ENCODE measurements at places on chromosomes 13 and 19.

DNA sequence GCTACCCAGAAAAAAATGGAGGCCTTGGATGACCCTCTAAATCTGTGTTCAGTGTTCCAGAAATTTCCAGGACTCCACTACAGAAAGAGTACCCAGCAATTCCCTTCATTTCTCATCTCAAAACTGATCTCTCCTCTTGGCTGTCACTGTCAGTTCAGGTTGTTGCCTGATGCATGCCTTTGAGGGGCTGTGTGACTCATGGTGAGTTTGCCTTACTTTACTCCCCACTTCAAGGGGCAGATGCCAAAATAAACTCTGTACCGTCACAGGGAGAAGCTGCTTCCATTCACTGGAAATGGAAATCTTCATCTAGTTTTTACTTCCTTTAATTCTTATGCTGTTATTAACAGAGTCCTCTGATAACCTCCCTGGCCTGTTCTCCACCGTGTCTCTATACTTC lies 1075.0 kb downstream of the DIAPH3 start:
- no peak for DNase-seq

DNA sequence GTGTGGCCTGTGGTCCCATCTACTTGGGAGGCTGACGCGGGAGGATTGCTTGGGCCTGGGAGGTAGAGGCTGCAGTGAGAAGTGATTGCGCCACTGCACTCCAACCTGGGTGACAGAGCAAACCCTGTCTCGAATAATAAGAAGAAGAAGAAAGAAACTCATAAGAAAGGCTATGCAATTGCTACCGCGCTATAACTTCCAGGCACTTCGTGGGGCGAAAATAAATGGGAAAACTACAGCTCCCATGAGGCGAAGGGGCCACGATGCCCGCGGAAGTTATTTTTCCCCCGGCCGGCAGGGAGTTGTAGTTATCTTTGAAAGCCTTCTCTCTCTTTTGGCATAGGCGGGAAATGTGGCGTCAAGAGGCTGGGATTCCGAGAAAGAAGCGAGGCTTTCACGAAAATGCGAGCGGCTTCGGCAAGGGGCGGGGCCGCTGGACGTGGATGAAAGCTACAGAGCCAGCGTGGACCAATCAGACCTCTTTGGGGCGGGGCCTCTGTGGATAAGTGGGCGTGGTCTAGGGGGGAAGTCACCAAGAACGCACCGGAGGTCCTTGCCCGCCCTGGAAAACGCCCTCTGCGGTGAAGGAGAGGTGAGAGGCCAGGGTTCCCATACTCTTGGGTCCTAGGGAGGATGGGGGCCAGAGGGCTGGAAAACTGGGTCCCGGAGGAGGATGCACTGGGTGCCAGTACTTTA lies at the start of gene NUCB1:
Gene NUCB1, plus strand, starts transcription at position 532 of the 696 bp plus-strand sequence. CDS start 485 bp downstream, outside the sequence.
- peak; percentile 99 for DNase-seq

DNA sequence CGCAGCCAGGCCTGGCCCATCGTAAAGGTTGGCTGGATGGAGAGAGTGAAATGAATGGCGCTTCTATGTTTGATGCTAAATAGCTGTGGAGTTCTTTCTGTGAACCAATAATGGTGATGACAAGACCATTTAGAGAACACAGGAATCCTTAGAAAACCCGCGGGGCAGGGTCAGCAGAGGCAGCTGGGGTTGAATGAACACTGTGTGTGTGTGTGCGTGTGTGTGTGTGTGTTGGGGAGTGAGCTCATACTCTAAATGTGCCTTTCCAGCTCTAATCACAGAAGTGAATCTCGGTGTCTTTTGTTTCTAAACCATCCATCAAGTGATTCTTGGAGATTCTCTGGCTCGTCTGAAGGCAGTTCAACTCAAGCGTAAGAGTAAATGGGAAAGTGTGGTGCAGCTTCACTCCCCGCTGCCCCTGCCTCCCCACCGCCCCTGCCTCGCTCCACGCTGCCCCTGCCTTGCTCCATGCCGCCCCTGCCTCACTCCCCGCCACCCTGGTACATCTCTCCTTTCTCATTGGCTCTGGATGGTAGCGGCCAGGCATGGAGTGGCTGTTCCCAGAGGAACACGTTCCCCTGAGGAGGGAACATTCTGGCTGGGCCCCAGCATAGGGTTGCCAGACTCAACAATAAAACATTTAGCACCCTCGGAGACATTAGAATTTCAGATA lies 21.2 kb downstream of the TMPRSS9 start:
- DNase-seq: peak; percentile 99

- DNase-seq: no peak
Observed at GRCh38 chr19:3950871-3951861, 18.3 kb downstream of the NMRK2 start.

GRCh38 chr13:45243077-45243476 lies 42.2 kb upstream of the KCTD4 start:
- no peak for DNase-seq

- DNase-seq: no peak
Observed at GRCh38 chr19:5358173-5358800, 17.7 kb upstream of the PTPRS start.

GRCh38 chr19:50925734-50926133 lies 14.5 kb upstream of the KLK4 start:
- DNase-seq: no peak

GRCh38 chr19:1262623-1263123 lies 6.5 kb upstream of the CIRBP start:
- DNase-seq: no peak

DNA sequence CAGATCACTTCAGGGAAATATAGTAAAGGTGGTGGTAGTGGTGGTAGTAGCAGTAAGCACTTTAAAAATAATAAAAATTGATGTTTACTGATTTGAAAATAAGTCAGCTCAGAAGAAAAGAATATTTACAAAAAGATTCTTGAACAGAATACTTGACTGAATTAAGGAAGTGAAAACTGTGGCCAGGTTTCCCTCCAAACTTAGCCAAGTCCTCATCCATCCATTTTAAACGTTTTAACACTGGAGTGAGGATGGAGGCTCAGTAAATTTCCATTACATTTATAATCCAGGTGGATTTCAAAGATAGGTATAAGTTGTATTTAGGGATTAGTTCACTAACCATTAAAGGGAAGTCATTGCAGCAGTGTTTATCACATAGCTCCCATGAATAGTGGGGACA lies 221.5 kb downstream of the RGCC start:
- no peak for DNase-seq

GRCh38 chr13:24888291-24888931 lies 124.4 kb downstream of the RNF17 start:
- no peak for DNase-seq

DNA sequence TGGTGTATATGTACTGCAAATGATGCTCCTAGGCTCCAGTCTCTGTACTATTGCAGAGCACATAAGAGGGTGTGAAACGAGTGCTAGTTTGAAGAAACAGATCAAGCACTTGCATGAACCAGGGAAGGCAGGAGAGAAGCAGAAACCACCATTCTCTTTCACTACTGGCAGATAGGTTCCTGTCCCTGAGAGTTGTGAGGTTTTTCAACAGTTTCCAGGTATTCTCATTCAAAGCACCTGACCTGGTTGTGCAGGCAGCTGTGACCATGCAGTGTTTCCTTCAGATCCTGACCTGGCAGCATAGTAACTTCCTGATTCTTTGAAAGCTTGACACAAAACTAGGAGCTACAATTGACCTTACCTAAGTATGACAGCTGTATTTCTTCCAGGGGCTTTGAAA lies 164.9 kb downstream of the UFM1 start:
- no peak for DNase-seq

- no peak for DNase-seq
Observed at GRCh38 chr13:71659404-71659803, 207.6 kb downstream of the DACH1 start.

- no peak for DNase-seq
Observed at GRCh38 chr19:5424192-5424973, 30.8 kb upstream of the ZNRF4 start.

DNA sequence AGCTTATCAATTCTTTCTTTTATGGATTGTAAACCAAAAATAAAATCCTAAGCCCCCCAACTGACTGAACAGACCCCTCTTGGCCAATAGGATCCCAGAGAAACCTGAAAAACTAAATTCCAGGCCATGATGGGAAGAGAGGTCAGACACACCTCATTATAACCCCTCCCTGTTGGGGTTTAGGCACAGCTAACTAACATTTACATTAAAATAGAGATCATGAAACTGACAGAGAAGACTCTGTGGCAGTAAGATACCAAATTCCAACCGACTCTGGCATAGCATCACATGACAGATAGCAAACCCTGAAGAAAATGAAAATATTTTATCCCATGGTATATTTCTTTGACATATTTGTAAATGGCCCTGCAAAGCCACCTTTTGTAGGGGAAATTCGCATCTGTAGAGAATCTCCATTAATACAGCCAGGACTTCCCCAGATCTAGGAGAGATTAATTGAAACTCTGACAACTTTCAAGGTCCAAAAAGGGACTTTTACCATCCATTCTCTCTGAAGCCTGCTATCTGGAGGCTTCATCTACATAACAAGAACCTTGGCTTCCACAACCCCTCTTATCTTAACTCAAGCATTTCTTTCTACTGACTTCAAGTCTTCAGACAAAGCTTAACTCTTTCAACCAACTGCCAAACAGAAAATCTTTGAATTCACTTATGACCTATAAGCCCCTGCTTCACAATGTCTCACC lies 27.1 kb upstream of the GAS6 start:
- DNase-seq: no peak

- DNase-seq: no peak
Observed at GRCh38 chr19:13684021-13684420, 80.3 kb upstream of the MRI1 start.

GRCh38 chr13:62093984-62094780 lies 678.5 kb upstream of the PCDH20 start:
- no peak for DNase-seq

DNA sequence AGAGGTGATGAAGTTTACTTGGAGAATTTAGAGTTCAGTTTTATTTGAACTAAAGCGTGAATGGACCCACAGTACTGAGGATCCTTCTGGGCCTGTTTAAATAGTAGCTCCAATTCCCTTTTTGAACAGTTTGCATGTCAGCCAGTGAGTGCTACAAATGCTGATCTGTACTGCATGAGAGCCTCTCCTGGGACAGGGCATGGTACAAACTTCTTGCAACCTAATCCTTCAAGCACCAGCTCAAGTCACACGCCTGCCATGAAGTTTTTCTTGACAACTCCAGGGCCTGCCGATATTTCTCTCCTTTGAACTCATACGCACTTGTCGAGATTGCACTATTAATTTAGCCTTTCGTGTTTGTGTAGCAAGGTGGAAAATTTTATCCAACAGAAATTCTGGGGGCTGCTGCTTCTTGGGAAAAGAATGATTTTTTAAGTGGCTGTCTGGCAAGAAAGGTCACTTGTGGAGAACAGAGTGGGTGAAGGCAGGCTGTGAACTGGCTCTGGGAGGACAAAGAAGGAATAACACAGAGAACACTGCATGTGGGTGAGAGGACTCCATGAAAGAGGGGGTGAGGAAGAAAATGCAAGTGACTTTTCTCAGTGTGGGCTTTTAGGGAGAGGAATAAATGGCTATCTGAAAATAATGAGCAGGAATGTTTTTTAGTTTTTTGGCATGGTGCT lies 192.5 kb downstream of the NDFIP2 start:
- no peak for DNase-seq

DNA sequence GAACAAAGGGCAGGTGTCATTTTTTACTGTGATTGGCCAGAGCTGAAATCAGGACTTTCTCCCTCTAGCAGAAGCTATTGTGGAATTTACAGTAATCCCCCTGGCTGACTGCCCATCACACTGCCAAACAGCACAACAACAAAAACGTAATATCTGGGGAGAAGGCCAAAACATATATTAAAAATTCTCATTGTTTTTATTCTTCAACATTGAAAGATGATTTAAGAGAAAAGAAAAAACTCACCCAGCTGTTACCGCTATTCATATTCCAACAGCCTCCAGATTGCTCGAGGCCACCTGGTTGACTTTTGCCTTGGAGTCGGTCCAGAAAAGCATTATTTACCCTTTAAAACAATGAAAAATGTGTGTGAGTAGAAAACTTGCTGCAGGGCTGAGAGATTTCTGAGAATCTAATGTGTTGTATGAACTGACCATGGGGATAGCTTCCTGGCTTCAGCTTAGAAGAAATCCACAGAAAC lies 97.2 kb downstream of the EPSTI1 start:
- no peak for DNase-seq

GRCh38 chr13:90485436-90485835 lies 862.1 kb upstream of the MIR17HG start:
- no peak for DNase-seq

Data from globus pallidus (tissue), 1 donor.